ENCODE measurements at places on chromosomes 6 and 20. TPM values are rescaled to one million over a fixed set of nuclear protein-coding genes. Genes with fewer than 3 reads are reported as not detected.

DNA sequence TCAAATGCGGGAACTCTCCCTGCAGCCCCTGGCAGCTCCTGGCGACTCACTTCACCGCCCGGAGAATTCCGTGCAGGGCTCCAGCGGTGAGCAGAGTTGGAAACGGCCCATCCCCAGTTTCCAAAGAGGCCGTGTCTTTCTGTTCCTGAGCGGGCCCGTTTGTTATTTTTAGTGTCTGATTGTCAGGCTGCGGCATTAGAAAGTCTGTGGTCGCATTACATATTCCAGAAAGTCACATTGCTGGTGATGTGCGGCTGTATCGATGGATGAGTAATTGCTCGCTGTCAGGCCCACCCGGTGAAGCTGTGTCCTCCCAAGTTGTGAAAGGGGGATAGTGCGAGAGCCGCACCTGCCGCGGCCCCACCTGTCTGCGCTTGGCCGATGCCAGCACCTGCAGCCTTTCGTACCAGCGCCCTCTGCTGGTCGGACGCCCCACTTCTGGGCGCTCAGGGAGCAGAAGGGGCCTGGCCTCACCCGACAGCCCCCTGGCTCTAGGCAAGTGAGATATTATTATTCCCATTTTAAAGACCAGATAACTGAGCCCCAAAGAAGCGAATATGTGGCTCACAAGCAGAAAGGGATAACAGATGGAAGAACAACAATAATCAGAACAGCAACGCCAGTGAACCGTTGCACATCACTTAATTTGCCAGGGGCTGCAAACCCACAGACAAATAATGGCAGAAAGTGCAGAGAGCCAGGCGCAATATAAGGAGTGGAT is 244.9 kb downstream of the TSHZ2 start:
- peak; percentile 83 for DNase-seq

Gene MAP7
- 46.0 TPM for total RNA-seq

- peak; percentile 15 for DNase-seq
Observed at GRCh38 chr6:157514659-157515496, 133.9 kb downstream of the ZDHHC14 start.

Gene CYP39A1
- total RNA-seq: 6.3 TPM

Gene ZNF311
- total RNA-seq: 1.5 TPM

GRCh38 chr6:46736906-46737305 is 1.7 kb upstream of the PLA2G7 start:
- DNase-seq: no peak

- peak; percentile 12 for DNase-seq
Observed at GRCh38 chr20:8756410-8756809, 312.5 kb upstream of the PLCB4 start.

DNA sequence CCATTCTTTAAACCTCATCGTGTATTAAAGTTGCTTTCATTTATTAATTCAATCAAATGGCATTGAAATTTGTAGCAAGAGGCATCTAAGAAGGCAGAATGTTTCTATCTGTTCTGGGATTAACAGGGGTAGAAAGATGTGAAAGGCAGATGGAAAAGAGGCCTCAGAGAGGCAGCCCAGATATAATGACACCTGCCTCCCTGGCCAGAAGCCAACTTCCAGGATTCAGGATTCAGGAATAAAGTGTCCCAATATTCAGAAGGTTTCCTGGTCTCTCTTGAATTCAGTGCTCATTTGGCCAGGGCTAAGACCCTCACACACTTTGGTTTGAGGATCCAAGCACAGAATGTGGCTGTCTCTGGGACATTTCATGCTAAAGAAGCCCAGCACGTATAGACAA is 39.9 kb downstream of the HLA-B start:
- no peak for DNase-seq

Gene TRIM15
- total RNA-seq: not detected

GRCh38 chr6:149014631-149015534 is 268.1 kb downstream of the UST start:
- DNase-seq: peak; percentile 30

DNA sequence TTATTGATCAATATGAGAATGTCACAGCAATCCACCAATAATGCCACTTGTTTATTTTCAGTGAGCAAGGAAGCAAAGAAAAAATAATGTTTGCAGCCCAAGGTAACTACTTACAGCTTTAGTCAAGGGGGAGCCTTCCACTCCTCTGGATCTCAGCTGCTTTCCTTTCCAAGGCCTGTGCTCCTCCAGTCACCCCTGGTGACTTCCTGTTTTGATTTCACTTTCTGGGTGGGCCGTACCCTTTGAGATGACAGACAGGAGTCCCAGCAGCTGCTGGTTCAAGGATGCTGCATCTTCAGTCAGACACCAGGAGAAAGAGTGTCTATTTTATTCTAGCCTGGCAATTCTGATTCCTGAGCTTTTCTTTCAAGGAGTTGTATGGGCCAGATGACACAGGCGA is 5.6 kb upstream of the VNN2 start:
- no peak for DNase-seq

DNA sequence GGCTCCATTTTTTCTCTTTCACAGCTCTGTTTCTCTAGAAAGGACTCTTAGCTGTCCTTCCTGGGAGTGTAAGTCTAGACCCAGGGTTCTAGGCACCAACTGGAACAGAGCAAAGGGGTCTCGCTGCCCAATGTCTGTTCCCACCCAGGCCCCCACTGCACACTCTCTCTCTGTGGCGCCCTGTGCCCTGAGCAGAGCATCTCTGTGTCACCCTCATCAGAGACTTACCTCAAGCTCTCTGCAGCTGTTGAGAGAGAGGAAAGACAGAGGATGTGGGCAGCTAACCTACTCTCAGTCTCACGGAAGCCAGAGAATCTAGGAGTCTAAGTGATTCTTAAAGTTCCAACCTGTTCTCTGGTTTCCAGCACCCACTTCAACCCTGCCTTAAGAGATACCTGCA is 9.5 kb downstream of the NCR2 start:
- no peak for DNase-seq

Gene SNPH
- 9.3 TPM for total RNA-seq

DNA sequence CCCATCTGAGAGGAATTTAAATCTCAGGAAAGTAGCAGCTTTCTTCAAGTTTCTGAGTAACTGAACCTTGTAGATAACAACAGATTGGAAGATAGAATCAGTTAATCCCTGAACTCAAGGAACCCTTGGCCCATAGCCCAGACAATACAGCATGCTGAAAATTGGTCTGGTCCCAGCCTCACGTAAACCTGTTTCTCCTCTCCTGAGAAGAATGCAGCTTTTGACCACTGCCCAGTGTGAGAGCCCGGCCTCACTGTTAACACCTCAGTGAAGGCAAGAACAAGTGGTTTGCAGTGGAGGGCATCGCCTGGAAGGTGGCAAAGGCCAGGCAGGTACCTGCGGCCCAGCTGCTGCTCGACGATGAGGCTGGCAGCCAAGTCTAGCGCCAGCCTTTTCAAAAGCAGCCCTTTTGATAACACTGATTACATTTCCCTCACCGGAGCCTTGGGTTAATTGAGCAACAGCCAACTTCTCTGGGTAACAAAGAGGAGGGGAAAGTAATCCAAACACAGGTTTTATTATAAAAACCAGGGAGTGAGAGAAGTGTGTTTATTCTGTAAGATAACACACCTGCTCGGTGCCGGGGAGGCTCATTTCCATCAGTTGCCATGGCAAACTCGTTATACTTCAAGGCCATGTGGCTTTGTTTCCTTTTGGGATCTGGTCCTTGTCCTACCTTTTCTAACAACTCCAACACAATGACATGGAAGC is 54.0 kb downstream of the TRAF3IP2 start:
- peak; percentile 95 for DNase-seq

- DNase-seq: no peak
Observed at GRCh38 chr20:37922016-37922415, 19.1 kb downstream of the VSTM2L start.

Gene GNMT
- 7.5 TPM for total RNA-seq

GRCh38 chr6:119109654-119110325 is 31.3 kb upstream of the FAM184A start:
- no peak for DNase-seq

- DNase-seq: no peak
Observed at GRCh38 chr20:11219192-11219591, 545.4 kb upstream of the JAG1 start.

GRCh38 chr20:6058684-6059295 is 4.9 kb upstream of the LRRN4 start:
- DNase-seq: no peak

DNA sequence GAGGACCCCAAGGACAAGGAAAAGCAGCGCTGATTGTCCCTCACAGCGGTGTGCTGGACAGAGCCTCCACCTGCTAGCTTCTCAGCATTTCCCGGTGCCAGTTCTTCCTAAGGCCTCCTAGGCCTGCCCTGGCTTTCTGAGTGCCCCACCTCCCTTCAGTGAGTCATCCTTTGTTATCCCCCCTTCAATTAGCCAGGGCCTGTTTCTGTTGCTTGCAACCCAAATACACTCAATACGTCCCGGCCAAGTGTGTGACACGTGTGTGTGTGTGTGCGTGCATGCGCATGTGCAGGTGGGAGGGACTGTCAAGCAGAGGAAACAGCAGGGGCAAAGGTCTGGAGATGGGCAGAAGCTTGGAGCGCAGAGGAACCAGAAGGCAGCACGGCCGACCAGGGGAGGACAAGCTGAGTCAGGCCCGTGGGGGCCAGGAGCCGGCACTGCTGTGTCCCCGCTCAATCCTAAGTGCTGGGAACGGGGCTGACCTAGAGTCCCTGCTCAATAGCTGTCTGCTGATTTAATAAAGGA is 159.8 kb downstream of the PREX1 start:
- DNase-seq: no peak

DNA sequence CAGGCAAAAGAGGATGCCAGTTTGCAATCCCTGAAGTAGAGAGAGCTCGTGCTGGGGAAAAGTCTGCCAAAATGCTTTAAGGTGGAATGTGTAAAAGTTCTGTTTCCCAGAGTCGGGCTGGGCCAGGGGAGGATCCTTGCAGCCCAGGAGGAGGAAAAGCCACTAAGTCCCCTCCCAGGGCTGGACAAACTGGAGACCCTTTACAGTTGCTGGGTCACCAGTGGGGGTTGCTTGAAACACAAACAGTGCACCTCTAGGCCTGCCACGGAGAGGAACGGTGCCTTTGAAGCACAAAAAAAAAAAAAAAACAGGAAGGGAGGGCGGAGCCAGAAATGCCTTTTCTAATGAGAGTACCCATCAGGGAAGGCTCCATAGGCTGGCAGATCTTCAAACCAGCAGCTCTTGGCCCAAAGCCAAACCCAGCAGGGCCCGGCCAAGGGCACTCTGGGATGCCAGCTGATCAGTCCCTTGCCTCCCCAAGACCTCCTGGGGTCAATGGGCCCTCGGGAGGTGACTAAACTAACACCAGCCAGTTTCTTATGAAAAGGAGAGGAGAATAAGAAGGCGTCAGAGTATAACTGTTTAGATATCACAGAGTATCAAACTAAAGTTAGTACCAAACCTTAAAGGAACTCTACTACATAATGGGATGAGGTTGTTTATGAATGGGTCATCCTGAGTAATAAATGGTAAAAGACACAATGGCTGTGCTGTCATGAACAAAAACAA is 23.7 kb downstream of the HLA-A start:
- DNase-seq: peak; percentile 95

Gene EYA4
- 3.3 TPM for total RNA-seq

GRCh38 chr20:44186674-44187053 is 324 bp downstream of the JPH2 start:
- DNase-seq: no peak

Gene XRN2
- total RNA-seq: 76.7 TPM

Gene FGD2
- 25.8 TPM for total RNA-seq

DNA sequence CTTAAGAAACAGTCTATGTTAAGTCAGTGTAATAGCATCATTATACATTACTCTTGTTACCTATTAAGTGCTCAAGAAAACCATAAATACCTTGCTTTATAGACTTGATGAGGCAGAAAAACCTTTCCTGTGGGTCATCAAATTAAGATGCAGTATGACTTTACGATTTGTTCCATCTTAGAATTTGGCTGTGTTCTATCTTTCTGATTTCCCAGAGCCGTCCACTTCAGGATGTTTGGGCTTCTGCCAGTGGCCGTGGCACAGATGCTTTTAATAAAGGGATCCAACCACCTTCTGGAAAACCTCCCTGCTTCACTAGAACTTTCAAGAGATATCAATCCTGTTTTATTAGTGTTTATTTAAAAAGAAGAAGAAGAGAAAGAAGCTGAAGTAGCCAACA is 71.2 kb downstream of the PDE7B start:
- DNase-seq: peak; percentile 69

- no peak for DNase-seq
Observed at GRCh38 chr20:44691424-44692423, 23.4 kb upstream of the CCN5 start.

Measured in thyroid gland (tissue), 4 donors.